ENCODE measurements at places on chromosomes 12 and 14.

DNA sequence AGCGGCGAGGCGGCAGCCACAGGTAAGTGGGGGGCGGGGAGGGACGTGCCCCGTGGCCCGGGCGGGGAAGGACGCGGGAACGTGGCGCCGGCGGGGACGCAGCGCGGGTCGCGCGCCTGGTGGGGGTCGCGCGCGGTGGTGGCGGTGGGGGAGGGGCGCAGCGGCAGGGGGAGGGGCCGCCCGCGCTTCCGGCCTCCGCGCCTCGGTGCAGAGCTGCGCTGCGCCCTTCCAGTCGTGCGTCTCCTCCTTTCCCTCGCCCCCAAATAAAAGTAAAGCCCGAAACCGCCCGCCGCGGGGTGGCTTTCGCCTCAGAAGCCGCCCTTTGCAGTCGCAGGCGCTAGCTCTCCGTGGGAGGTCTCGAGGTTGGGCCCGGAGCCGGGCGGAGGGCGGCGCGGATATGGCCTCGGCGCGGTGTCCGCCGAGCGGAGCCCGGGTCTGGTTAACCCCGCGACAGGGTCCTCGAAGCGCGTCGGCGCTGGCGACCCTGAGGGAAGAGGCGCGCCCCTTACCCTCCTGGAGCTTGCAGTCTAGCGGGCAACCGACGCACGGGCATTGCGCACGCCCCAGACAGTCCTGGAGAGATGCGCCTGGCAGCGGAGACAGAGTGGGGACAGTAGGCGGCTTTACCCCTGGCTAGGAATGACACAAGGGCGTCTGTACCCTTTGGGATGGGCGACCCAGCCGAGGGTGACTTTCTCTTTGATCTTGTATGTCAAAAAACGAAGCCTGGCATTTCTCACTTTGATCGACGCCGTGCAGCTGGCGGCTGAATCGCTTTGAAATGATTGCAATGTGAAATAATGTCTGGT, 589 bp downstream of the ATF1 start:
- peak; percentile 58 for DNase-seq

DNA sequence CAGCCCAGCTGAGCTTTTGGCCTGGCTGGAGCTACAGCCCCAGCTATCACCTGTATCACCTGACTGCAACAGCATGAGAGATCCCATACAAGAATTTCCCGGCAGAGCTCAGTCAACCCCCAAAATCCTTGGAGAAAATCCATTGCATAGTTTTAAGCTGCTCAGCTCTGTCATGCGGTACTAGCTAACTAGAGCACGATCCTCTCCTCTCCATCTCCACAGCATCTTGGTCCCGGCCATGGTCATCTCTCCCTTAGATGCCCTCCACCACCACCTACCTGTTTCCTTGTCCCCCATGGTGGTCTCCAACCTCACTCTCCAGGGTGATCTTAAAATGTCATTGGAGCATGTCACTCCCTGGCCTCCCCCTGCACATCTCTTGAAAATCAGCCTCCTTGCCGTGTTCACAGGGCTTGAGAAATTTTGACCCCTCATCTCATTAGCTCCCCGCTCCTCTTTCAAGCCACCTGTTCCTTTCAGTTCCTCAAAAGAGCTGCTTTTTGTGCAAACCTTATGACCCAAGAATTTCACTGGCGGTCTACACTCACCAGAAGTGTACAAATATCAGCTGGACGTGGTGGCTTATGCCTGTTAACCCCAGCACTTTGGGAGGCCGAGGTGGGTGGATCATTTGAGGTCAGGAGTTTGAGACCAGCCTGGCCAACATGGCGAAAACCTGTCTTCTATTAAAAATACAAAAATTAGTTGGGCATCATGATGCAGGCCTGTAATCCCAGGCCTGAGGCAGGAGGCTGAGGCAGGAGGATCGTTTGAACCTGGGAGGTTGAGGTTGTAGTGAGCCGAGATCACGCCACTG, 8.1 kb upstream of the CLMN start:
- DNase-seq: no peak

DNA sequence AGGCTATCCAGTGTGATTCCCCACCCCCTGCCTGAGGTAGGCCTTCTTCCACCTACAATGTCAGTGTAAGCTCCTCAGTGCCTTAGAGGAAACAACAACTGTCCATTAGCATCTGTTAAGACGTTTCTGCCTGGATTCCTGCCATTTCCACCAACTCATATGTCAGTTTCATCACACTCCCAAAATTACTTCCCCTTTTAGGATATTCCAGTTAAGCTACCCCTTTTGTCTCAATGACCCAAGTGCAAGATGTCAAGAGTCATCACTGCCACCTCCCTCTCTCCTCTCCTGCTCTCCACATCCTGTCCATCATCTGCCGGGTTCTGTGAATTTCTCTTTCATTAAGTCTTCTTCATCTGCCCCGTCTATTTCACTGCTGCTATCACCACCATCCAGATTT, 189.4 kb downstream of the DPF3 start:
- no peak for DNase-seq

GRCh38 chr14:100582496-100583165, 4.6 kb downstream of the BEGAIN start:
- DNase-seq: no peak

DNA sequence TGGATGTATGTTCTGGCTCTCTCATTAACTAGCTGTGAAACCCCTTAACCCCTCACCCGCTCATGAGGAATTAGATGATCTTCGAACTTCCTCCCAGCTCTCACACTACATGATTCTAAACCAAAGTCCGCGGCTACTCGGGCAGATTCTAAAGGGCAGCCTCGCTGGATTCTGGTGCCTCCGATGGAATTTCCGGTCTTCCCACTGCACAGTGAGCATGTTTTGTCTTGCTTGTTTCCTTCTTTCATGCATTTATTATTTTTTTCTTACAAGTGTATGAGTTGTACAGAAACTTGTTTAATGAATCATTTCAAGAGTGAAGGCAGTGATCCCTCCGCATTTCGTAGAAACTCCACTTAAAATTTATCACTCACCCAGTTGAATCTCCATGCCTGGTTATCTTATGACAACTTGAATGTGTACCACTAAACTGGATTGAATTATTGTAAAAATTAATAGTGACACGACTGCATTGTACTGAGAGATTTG, 4.5 kb upstream of the HCAR3 start:
- DNase-seq: no peak

DNA sequence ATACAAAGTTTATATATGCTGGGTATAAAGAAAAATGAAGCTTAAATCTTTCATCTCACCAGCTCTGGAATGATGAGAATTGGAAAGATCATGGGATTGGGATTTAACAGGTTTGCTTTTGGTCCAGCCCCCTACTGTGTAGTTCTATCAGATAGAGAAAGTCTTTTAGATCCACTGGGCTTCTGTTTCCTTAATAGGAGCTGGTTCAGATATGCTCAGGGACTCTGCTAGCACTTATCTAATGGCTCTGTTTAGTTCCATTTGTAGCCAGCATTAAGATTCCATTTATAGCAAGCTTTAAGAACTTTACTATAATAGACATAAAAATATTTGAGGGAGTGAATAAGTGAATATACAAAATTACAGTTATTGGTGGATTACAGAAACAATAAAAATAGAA, 42.6 kb downstream of the UTP20 start:
- no peak for DNase-seq

- DNase-seq: peak; percentile 39
Measured at GRCh38 chr12:71846322-71846940, 6.9 kb downstream of the TBC1D15 start.

GRCh38 chr14:53640695-53641094, 315.9 kb downstream of the BMP4 start:
- no peak for DNase-seq

GRCh38 chr12:19799895-19800602, 360.8 kb downstream of the AEBP2 start:
- no peak for DNase-seq

GRCh38 chr14:92480856-92481255, 32.7 kb upstream of the RIN3 start:
- DNase-seq: no peak

DNA sequence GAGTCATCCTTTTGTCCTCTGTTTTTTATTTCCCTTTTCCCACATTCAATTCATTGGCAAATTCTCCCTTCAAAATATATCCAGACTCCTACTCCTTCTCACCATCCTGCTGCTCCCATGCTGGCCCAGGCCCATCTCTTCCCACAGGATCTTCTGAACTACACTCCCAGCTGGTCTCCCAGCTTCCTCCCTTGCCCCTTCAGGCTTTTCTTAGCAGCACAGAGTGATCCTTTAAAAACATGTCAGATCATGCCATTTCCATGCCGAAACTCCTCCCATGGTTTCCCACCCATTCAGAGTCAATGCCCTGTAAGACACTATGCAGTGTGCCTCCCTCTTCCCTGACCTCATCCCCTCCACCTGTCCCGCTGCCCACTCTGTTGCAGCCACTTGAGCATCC, 2.4 kb upstream of the KRT84 start:
- DNase-seq: no peak

GRCh38 chr14:72745991-72746980, 147.6 kb downstream of the DPF3 start:
- DNase-seq: no peak

DNA sequence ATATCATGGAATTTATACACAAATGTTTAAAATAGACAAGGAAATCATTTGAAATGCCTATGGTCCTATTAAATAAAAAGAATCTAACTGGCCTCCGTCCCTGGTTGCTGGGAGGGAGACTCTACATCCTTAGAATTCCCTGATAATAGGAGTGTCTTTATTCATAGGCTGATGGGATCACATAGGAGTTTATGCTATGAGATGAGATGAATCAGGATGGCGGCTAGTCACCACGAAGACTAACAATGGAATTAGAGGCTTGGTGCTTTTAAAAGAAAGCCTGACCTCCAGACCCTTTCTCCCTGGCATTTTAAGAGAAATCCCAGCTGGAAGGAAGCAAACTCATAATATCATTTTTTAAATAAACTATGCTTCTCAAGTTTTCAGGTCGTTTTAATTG, 69.7 kb downstream of the SEC23A start:
- DNase-seq: no peak

DNA sequence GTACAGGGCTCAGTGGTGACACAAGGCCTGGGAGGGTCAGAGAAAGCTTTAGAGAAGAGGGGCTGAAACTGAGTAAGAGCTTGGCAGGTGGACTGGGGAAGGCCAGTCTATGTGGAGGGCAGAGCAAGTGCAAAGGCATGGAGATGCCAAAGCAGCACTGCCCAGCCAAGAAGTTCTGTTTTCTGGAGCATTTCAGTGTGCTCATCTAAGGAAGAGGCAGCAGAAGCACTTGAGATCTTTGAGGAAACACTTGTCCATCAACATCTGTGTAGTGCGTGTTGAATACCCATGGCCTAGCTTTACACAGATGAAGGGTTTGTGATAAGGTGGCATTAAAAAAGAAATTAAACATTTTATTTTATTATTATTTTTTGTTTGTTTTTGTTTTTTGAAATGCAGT, 52.8 kb downstream of the FOS start:
- DNase-seq: no peak

GRCh38 chr12:53965281-53966084, 7.4 kb upstream of the HOXC11 start:
- no peak for DNase-seq

GRCh38 chr14:94001016-94001415, 3.9 kb downstream of the CCDC197 start:
- DNase-seq: no peak

DNA sequence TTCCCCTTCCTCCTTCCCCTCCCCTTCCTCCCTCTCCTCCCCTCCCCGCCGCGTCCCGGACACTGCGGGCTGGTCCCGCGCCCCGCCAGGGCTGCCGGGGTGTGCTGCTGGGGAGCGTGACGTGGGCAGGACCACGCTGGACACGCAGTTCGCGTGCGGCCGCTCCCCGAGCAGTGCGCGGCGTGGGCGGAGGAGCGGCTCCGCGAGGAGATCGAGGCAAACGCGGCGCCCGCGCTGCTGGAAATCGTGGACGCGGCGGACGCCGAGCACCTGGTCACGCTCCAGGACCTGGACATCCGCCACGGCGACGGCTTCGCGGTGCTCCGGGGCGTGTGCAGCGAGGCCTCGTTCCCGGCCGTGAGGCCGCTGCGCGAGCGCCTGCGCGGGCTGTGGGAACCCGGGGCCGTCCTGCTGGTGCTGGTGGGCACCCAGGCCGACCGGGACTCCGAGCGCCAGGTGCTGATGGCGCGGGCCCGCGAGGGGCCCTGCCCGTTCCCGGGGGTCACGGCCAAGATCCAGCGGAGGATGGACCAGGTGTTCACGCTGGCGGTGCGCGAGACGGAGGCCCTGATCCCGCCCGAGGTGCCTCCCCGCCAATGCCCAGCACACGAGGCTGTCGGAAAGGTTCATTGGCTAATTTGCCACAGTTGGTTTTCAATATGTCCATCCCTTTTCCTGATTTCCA, 84.3 kb downstream of the TNFAIP2 start:
- DNase-seq: no peak

GRCh38 chr12:118052324-118053070, 8.5 kb downstream of the WSB2 start:
- DNase-seq: no peak

DNA sequence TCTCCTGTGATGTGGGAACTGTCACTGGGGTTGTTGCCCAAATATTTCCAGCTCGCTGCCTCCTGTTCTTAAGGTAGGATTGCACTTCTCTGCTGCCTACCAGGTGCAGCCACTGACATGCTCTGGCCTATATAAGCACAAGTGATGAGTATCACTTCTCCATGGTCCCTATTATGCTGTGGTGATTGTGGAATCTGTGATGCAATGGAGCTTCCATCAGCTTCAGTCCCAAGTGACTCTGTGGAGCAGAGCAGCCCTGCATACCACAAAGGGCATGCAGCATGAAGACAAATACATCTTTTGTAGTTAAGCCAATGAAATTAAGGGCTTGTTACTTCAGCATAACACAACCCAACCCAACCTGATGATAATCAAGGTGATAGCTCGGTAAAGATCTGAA, 43.5 kb downstream of the CKAP4 start:
- no peak for DNase-seq

- peak; percentile 46 for DNase-seq
Measured at GRCh38 chr14:21978184-21978998, 304.8 kb upstream of the OR4E1 start.

DNA sequence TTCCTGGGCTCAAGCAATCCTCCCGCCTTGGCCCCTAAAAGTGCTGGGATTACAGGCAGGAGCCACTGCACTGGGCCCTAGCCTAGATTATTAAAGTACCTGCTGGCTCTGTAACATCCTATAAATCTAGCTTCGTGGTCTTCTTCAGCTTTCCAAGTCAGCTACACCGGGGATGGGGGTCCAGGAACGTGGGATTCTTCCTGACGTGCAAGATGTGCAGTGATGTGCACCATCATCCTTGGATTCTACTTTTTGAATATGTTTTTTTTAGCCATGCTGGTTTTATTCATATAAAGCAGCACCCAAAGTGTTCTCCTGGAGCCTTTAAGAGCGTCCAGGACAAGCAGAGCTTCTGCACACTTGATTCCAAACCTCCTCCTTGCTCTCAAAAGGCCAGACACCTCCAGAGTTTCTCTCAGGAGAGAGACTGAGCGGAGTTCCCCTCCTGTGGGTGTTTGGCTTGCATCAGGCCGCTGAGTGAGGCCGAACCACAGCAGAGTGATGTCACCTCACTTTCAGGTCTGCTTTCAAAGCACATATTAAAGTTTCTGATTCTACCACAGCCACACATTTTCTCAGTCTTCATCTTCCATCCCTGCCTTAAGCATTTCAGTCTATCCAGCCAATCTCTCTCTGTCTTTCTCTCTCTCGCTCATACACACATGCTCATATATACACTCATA, 33.4 kb downstream of the VCPKMT start:
- no peak for DNase-seq

- DNase-seq: no peak
Measured at GRCh38 chr12:4663971-4664505, 15.1 kb downstream of the NDUFA9 start.

GRCh38 chr12:60539592-60539991, 943.8 kb downstream of the SLC16A7 start:
- no peak for DNase-seq
